Activated CD4-positive, alpha-beta T cell treated with anti-CD3 and anti-CD28 coated beads, Interleukin-2, Interleukin-4, amounts not matched to agents 100 ng/mL and 50 ng/mL, durations not matched to agents 16 hours and 8 hours (primary cell): ENCODE measurements at places on chromosomes 6 and 20.

DNA sequence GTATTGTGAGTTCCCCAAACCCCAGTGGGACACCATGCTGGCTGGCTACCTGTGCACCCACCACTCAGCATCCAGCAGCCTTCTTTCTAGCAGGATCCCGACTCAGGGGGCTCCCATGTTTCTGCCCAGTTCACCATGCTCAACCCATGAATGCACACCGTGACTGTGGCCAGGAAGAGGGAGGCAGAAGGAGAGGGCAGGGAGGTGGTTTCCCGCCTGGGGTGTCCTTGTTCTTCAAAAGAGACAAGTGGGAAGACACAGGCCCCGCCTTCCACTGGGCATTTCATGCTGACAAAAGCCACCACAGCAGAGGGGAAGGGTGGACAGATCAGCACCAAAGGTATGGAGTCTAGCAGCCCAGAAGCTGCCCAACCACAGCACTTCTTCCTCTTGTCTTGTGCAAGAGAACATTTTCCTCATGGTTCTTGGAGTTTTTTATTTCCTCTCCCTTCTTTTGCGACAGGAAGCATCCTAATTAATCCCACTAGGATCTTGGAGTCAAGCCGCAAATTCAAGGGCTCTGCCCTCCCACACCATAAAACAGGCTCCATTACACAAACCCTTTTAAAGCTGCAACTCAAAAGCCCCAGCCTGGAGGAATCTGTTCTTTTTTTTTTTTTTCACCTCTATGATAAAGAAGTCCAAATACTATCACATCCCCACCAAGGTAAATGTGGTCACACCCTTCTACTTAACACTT is 13.5 kb upstream of the ANKRD60 start:
- no peak for DNase-seq

DNA sequence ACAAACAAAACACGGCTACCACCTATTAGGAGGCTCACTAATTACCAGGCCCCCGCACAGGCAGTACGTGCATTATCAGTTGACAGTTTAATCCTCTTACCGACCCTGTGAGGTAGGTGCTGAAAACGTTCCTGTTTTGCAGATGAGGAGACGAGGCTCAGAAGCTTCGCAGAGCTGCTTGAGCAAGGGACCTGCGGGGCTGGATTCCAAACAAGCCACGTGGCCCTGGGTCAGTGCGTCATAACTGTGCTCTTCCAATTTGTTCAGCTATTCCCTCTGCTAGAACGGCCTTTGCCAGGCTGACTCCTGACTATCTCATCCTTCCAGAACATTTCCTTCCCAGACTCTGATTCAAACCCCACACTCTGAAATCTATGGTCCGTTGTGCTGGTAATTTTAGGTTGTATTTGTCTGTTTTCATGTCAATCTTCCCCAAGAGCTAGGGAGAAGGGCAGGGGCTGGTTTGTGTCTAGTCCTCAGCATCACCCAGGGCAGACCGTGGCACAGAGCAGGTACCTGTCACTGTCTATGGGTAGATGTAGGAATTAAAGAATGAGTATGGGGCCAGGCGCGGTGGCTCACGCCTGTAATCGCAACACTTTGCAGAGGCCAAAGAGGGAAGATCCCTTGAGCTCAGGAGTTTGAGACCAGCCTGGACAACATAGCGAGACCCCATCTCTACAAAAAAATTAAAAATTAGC is 28.8 kb upstream of the TLDC2 start:
- DNase-seq = no peak

- DNase-seq = no peak
Measured at GRCh38 chr20:3390759-3391425, 16.6 kb downstream of the DNAAF9 start.

- no peak for DNase-seq
Measured at GRCh38 chr6:154814063-154814462, 80.8 kb downstream of the SCAF8 start.

DNA sequence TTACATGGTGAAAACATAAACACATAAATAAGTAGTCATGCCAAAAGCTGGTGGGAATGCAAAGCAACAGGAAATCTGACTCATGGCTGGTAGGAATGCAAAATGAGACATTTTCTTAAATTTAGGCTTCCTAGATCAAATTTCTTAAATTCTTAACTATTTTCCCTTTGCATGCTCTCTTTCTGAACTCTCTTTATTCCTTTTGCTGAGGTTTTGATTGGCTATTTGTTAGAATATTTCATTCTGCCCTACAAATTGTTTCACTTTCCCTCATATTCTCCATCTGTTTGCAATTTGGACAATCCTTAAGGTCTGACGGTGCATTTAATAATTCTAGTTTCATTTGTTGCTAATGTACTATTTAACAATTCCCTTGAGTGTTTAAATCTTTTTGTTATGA is 437.5 kb upstream of the RGS17 start:
- DNase-seq = no peak

DNA sequence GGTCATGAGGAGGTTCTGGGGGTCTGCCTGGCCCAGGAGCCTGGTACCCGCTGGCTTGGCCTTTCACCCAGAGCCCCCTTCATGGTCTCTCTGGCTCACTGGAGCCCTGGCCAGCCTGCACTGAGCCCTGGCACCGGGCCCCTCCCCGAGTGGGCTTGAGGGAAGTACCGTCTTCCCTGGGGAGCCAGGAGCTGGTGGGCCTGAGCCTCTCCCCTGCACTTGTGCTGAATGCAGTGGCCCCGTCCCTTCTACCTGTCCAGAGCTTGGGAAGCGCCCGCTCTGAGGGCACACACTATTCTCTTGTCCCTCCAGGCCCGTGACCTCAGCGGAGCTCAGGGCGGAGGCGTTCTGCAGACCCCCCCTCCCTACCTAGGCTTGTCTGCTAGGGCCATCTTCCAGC is 62.2 kb downstream of the TCP11 start:
- DNase-seq = no peak

DNA sequence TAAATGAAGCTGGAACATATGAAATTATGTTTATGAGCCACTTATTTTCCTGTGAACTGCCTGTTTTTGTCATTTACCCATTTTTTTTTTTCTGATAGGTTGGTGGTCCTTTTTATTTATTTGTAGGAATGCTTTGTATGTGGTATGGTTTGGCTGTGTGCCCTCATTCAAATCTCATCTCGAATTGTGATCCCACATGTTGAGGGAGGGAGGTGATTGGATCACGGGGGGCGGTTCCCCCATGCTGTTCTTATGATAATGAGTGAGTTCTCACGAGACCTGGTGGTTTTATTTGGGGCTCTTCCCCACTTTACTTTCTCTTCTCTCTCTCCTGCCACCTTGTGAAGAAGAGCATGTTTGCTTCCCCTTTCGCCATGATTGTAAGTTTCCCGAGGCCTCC is 77.3 kb downstream of the CDH26 start:
- no peak for DNase-seq

- DNase-seq = no peak
Measured at GRCh38 chr6:69042297-69042696, 407.2 kb downstream of the ADGRB3 start.

DNA sequence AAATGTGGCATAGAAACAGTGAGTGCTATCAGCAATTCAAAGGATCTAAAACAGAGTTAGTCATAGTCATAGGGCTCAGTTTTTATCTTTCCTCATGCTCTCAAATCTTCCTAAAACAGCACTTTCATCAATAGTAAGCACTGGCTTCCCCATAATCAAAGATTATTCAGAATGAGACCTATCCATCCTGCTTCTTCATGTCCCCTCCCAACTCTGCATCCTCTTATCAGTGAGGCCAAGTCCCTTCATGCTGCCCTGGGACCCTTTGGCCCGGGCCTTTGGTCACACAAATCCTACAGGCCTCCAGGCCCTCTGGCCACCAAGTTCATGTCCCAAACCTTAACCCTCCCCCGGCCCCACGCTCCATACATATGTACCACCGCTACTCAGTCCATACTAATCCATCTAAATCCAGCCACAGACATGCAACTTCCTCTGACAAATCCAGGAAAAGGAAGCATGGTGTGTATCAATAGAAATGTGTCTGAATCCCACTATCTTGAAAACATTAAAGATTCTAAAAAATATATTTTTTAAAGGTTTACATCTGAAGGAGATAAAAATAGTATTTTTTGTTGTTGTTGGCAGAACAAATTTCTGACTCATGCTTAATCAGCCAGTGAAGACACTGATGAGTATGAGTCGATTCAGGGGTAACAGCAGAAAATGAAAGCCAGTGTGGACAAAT is 143.5 kb downstream of the PDE7B start:
- DNase-seq = no peak

- no peak for DNase-seq
Measured at GRCh38 chr6:114343782-114344144, 940 bp upstream of the HS3ST5 start.
